Activated T-cell treated with anti-CD3 and anti-CD28 coated beads, Interleukin-2, amount 50 U/mL, for 24 hours (primary cell): ENCODE measurements at places on chromosomes 3 and 15.
A peak's percentile ranks its signal among the peaks of the same experiment; 100 is the strongest.

- DNase-seq = no peak
Observed at GRCh38 chr3:171836855-171837254, 6.3 kb upstream of the TMEM212 start.

DNA sequence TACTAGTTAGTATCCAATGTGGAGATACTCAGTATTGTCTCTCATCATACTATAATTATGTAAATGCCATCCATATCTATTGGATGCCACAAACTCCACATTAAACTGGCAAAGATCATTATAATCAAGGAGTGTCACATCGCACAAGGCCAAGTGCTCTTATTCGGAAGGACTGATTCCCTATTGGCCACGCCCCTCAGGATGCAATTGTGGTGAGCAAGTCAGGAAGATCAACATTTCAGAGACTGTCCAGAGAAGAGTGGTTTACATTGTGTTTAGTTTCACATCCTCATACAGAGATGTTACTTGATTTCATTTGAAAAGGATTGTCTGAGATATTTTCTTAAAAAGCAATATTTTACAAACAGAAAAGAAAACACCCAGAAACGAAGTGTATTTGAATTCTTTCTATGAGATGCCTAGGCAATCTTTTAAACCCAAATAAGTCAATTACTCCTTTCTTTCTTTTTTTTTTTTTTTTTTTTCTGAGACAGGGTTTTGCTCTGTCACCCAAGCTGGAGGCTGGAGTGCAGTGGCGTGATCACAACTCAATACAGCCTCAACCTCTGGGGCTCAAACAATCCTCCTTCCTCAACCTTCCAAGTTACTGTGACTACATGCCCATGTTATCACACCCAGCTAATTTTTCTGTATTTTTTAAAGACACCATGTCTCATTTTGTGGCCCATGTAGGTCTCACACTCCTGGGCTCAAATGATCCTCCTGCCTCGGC, 369.1 kb downstream of the RBMS3 start:
- no peak for DNase-seq

GRCh38 chr3:169146866-169147237, 516.7 kb downstream of the MECOM start:
- DNase-seq = no peak

GRCh38 chr3:160583451-160583850, 18.1 kb upstream of the KPNA4 start:
- DNase-seq = no peak

- DNase-seq = no peak
Observed at GRCh38 chr3:130838898-130839600, 54.8 kb upstream of the ATP2C1 start.

GRCh38 chr3:4979428-4980228, at the start of gene BHLHE40:
Gene BHLHE40, plus strand, starts transcription at chr3:4979437. Its CDS starts 282 bp downstream, at chr3:4979719.
- DNase-seq = no peak

DNA sequence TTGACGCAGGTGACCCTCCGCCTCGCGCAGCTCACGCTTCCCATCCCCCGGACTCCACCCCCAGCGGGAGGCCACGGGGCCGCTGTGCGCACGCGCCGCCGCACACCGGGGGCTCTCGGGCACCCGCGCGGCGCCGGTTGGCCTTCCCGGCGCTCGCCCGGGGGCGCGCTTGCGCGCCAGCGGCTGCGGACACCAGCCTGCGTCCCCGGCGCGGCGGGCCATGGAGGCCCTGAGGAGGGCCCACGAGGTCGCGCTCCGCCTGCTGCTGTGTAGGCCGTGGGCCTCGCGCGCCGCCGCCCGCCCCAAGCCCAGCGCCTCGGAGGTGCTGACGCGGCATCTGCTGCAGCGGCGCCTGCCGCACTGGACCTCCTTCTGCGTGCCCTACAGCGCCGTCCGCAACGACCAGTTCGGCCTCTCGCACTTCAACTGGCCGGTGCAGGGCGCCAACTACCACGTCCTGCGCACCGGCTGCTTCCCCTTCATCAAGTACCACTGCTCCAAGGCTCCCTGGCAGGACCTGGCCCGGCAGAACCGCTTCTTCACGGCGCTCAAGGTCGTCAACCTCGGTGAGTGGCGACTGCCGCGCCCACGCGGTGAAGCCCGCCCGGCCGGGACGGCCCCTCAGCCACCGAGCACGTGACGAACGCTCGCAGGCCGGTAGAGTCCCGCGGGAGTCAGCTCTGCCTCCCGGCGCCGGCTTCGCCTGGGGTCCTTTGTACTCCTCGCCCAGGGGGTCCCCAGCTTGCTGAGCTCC, at the start of gene C15orf61:
C15orf61 (plus strand) TSS at position 103 of the 754 bp plus-strand sequence; CDS start at position 221, 118 bp downstream.
- DNase-seq = peak; percentile 91

DNA sequence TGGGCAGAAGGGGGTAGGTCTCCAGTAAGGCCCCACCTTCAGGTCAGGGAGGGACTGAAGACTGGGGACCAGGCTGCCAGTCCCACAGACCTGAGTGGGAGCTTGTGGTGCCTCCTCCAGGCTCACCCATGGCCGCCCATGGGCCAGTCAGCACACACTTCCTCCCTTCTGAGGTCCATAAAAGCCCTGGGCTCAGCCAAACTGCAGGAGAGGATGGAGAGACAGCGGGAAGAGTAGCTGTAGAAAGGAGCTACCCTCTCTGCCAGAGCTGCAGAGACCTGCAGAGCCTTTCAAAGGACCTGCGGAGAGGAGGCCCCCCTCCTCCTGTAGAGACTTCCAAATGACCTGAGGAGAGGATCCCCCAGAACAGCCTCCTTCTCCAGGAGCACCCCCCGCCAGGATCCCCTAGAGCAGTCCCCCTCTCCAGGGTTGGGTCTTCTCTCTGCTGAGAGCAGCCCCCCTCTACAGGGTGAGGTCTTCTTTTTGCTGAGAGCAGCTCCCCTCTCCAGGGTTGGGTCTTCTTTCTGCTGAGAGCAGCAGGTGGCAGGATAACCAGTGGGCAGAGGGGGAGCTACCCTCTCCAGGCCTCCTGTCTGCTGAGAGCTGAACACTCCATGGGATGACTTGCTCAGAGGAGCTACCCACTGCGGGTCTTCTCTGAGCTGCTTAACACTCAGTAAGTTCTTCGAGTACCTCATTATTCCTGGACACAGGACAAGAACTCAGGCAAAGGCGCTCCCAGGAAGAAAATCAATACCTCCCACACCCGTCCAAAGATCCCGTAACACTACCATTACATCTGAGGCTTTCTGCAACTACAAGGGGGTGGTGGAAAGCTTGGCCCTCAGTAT, 5.0 kb upstream of the SKIC8 start:
- DNase-seq = no peak

- DNase-seq = no peak
Observed at GRCh38 chr3:65093641-65094040, 405.8 kb upstream of the ADAMTS9 start.

- DNase-seq = no peak
Observed at GRCh38 chr3:141650783-141651182, 87.3 kb upstream of the RNF7 start.

DNA sequence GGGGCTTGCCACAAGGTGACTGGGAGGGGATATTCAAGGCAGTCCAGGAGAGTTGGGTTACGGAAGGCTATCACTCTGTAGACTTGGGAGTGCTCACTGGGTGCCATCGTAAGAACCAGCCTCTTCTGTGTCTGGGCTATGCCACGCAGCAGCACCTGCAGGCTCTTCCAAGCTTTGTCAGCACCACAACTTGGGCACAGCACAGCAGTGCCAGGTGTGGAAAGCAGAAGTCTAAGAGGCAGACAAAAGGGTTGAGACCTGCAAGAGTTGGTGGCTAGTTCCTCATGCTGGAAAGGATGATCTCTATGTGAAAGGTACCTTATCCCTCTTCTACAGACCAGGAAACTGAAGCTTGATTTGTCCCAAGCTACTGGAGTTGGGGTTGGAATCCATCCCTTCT, 15.8 kb downstream of the CX3CR1 start:
- DNase-seq = no peak

GRCh38 chr3:8968375-8968882, 5.2 kb upstream of the RAD18 start:
- no peak for DNase-seq

DNA sequence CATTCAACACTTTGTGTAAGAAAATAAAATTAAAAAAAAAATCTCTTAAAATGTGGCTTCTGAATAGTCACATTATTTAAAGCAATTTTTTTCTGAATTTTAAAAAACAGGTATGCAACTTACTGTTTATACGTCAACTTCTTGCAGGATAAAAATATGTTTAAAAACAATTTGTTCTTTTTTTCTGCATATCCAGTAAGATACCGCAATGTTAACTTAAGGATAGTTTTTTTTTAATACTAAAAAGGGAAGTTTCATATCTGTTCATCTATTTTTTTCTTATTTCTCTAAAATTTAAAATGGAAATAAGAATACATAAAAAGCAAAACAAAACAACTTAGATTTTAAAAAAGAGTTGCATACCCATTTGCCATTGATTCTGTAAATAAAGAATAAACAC, 27.4 kb downstream of the GOLIM4 start:
- no peak for DNase-seq

DNA sequence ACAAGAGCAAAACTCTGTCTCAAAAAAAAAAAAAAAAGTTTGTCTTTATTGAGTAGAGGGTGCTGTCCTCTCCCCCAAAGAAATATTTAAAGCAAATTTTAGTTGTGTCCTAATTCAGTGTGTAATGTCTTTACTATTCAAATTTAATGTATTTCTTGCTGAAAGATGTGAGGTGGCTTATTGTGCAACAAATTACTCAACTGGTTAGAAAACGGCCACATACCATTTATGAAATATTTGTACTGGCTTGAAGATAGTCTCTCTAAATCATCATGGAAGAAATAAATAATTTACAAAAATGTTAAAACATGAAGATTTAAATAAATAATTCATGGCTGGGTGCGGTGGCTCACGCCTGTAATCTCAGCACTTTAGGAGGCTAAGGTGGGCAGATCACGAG, 63.0 kb downstream of the SLTM start:
- no peak for DNase-seq

- no peak for DNase-seq
Observed at GRCh38 chr3:66489581-66489980, 11.2 kb downstream of the LRIG1 start.

GRCh38 chr3:119310071-119310470, 15.9 kb downstream of the ARHGAP31 start:
- DNase-seq = no peak

DNA sequence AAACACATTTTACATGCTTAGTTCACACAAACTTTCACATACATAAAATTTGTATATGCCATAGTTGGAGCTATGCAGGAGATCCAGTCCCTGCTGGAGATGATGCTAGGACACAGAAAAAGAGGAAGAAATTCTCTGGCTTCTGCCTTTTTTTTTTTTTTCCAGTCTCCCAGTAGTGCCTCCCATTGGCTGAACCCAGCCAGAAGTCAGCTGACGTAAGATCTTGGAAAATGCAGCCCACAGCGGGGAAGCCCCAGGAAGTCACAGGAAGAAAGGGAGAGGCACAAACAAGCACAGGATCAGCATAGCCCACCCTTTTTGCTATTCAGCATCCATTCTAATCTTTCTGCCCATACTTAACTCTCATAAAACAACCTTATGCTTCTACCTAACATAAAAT, 38.5 kb downstream of the SCN11A start:
- no peak for DNase-seq

GRCh38 chr3:158431829-158432228, 139.2 kb upstream of the MLF1 start:
- no peak for DNase-seq

DNA sequence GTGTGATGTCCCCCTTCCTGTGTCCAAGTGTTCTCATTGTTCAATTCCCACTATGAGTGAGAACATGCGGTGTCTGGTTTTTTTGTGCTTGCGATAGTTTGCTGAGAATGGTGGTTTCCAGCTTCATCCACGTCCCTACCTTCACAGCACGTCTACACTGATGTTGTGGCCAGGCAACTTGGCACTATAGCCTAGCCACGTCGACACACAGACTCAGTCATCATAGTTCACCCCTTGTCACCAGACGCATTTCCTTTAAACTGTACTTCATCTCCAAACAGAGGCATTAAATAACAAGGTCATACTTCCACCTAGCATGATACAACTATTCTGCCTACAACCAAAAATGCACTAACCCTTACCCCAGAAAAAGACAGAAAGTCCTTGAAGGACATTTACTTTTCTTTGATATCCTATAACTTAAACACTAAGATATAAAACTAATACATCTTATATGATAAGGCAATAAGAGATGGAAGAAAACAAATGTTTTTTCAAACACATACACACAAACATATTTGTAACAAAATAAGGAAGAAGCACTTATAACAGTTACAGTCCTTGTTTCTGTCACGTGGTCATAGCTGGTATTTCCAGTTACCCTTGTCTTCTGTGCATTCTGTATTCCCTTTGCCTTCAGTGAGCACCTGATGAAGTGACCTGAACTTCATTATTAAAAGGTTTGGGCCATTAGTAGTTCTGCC, 121.4 kb downstream of the KLF13 start:
- DNase-seq = peak; percentile 16

GRCh38 chr15:101398247-101398646, 91.3 kb downstream of the PCSK6 start:
- no peak for DNase-seq

- DNase-seq = no peak
Observed at GRCh38 chr3:174620855-174621472, 238.2 kb upstream of the NAALADL2 start.

- DNase-seq = no peak
Observed at GRCh38 chr3:15295506-15295905, 36.9 kb downstream of the SH3BP5 start.

- DNase-seq = peak; percentile 65
Observed at GRCh38 chr15:56244811-56245576, 1.3 kb upstream of the RFX7 start.

GRCh38 chr3:69986419-69986818, 13.1 kb upstream of the SAMMSON start:
- no peak for DNase-seq

- DNase-seq = no peak
Observed at GRCh38 chr15:67167091-67167490, 87.4 kb downstream of the AAGAB start.

- no peak for DNase-seq
Observed at GRCh38 chr3:177281292-177282118, 84.2 kb upstream of the TBL1XR1 start.

DNA sequence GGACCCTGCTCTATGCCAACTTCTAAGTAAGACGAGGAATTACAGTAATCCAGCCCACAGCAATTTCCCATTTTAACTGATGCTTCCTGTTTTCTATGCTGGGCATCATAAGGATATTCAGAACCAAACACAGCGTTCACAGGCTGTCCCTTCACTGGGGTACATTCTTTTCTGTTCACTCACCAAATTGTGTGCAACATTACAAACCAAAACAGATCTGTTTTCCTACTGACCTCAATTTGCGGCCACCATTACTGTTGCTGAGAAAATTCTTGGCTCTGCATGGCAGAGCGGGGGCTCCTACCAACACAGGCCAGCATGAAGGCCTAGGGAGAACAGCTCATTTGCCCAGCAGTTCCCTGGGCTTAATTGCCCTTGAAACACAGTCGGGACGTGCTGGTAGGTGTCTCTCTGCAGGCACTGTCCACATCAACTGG, 76.5 kb downstream of the MYO1E start:
- DNase-seq = no peak

DNA sequence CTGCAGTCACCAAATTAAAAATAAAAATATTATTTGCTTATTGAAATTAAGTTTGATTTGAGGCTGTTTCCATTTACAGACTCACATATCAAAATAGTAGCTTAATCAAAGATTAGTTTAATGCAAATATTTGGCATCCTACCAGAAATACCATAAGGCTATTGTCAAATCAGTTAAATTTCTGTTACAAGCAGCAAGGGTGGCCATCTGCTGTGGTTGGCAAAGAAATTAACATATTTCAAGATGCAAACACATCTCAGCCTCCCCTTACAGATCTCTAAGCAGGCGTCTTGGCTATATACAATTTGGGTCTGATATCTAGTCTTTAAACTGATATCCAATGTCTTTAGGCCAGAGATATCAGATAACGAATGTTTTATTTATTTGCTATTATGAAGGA, 83.2 kb upstream of the NEDD4 start:
- no peak for DNase-seq
